ENCODE measurements at places on chromosomes 12 and 14.

- no peak for DNase-seq
Measured at GRCh38 chr12:53056296-53056695, 6.4 kb downstream of the TNS2 start.

DNA sequence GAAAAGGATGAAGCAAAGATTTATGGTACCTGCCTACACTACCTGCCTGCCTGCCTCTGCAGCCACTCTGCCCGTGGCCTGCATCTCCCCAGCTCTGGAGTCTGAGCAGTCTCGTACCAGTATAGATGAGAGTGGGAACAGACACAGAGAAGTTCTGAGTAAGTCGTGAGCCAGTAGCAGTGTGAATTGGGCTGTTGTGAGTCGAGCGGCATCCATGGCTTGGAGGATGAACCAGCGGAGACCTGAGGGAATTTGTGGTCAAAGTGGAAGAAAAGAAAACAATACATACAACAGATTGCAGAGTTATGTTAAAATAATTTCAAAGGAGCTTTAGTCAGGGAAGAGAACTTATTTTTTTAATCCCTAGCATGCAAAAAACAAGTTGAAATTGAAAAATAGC lies 25.3 kb downstream of the C2CD5 start:
- no peak for DNase-seq

- no peak for DNase-seq
Measured at GRCh38 chr12:77925536-77926108, 94.9 kb downstream of the NAV3 start.

DNA sequence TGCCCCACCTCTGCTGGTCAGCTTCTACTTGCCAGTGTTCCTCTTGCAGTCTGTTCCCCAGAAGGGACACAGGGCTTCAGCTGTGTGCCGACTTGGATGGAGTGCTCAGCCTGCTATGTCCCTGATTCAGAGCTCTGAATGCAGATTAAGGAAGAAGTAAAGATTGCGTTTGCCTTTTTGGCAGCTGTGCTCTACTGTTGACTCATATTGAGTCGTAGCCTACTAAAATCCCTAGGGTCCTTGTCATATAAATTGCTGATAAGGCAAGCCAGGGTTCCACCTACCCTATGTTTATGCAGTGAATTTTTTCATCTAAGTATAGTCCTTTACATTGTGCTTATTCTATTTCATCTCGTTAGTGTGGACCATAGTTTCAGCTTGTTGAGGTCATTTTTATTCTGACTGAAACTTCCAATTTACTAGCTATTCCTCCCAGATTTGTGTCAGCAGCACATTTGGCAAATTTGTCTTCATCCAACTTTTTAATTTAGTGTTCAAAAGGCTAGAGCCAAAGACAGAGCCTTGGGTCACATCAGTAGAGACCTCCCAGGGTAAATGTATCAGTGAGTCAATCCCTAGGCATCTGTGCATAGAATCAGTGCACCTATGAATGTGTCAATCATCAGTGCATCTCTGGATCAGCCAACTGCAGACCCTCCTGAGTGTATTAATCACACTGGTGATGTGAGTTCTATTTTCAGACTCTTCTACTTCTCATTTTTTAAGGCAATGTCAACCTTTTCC lies 31.9 kb downstream of the CACNA1C start:
- no peak for DNase-seq

- no peak for DNase-seq
Measured at GRCh38 chr12:21538061-21538653, 12.1 kb downstream of the SPX start.

- no peak for DNase-seq
Measured at GRCh38 chr12:69519871-69520270, 49.7 kb downstream of the FRS2 start.

- DNase-seq: no peak
Measured at GRCh38 chr14:24092110-24092504, 2.0 kb upstream of the PCK2 start.

DNA sequence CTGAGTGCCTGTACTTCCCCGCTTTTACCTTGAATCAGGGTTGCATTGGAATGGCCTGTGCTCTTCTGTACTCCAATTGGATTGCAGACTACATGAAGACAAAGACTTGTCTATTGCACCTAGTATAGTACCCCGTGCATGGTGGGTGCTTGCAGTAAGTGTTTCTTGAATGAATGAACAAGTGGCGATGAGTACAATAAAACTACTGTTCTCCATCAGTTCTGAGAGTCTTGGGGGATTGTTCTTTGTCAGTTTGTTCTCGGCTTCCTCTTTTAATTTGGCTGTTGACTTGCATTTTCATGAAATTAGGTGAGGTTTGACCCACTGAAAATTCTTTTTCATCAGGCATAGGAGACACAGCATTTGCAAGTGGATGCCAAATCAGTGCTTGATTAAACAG lies 34.1 kb downstream of the ERH start:
- DNase-seq: no peak

DNA sequence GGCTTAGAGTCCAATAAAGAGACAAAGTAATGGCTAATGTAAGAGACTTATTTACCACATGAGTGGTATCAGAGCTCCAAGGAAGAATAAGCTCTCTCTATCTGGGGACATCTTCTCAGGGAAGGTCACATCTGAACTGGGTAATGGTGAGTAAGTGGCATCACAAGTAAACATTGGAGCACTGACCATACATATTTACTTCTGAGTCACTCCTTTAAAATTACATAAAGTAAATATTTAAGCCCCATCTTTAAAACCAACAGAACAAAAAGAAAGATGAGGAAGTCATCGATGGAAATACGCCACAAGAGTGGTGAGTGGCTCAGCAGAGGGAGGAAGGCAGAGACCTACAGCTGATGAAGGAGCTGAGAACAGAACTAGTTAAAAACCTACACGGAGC lies 159.9 kb downstream of the DUSP6 start:
- DNase-seq: no peak

- no peak for DNase-seq
Measured at GRCh38 chr12:100381379-100381778, 24.5 kb downstream of the SLC17A8 start.

DNA sequence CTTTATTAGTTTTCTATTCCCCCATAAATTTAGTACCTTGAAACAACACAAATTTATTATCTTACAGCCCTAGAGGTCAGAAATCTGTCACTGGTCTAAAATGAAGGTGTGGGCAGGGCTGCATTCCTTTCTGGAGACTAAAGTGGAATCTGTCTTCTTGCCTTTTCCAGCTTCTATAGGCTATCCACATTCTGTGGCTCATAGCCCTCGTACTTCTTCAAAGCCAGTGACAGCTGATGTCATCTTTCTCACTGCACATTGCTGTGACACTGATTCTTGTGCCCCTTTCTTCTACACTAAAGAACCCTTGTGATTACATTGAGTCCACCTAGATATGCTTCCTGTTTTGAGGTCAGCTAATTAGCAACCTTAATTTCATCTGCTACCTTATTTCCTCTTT lies 23.2 kb upstream of the DCN start:
- DNase-seq: no peak

DNA sequence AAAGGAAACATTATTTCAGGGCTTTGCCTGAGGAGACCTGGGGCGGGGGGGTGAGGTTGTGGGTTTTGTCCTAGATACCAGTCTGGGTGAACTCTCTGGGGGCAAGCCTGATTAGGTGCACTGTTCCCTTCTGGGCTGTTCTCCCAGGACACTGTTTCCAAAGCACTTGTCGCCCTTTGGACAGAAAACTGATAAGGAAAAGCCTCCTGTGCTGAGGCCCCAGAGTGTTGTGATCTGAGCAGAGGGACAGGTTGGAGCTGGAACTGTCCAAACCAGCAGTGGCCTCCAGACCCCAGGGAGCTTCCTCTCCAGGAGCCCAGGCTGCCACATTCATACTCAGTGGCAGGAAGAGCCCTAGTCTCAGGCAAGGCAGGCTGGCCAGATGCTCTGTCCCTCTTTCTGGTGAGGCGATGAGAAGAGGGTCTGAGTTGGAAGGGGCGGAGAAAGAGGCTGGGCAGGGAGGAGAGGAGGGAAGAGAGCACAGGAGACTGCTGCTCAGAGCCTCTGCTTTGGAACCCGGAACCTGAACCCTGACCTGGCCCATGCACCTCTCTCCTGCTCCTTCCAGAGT lies 1.9 kb downstream of the GALNT16 start:
- DNase-seq: no peak

GRCh38 chr12:88580051-88580871 lies at the start of gene KITLG:
Gene KITLG (minus strand): TSS chr12:88580471. CDS start chr12:88580278, 193 bp downstream.
- no peak for DNase-seq

DNA sequence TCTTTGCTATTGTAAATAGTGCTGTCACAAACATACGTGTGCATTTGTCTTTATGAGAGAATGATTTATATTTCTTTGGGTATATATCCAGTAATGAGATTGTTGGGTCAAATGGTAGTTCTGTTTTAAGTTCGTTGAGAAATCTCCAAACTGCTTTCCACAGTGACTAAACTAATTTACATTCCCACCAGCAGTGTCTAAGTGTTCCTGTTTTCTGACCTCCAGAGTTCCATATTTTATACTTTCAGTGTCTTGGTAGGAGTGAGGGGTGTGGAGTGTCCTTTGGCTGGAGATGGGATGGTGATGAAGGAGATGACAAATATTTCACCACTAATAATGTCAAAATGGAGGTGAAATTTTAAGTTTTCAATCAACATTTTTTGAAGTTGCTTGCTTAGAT lies 86.4 kb downstream of the DACT1 start:
- DNase-seq: no peak

DNA sequence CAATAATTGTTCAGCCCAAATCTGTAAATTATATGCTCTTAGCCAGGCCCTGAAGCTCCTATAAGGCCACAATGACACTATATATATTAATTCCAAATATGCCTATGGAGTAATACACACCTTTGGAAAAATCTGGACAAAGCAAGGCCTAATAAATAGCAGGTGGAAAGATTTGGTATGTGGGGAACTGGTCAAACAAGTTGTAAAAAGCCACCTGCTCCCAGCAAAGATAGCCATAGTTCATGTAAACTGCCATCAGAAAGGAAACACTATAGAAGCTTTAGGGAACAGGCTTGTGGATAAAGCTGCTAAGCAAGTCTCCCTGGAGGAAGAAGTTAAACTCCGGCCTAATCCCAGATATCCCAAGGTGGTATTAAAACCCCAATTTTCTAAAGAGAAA lies 29.7 kb downstream of the PRMT8 start:
- no peak for DNase-seq

GRCh38 chr14:101972126-101972866 lies 7.9 kb downstream of the DYNC1H1 start:
- DNase-seq: no peak

DNA sequence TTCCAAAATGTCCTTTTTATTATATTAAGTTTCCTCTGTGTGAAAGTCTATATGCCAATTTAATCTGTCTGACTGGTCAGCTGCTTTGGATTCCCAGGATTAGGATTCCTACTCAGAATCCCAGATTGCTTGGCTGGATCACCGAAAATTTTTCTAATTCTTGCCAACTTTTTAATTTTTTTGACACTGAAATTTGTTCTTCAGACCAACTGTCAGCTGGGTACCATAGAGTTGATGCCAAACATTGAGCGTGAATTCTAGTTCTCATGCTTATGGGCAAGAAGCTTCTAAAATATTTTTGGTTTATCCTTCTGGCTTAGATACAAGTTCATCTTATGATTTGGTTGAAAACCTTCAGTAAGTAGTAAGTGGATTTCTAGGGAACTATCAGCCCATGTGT lies 1611.4 kb upstream of the FLRT2 start:
- DNase-seq: no peak

GRCh38 chr12:28908646-28909045 lies 240.4 kb upstream of the FAR2 start:
- DNase-seq: no peak

DNA sequence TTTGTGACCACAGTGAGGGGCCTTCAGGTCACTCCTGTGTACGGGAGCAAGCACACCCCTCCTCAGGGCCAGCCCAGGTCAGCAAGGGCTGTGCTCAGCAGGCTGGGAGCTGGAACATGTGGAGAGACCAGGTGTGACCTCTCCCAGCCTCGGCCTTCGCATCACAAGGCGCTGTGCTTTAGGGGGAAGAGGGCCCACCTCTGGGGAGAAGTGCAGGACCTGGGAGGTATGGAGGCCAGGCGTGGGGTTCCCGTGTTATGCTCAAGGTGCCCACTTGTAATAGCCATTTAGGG lies 194.6 kb upstream of the PRMT8 start:
- no peak for DNase-seq

GRCh38 chr14:68140076-68140741 lies 320.6 kb downstream of the RAD51B start:
- no peak for DNase-seq

GRCh38 chr12:9043766-9044165 lies 54.4 kb downstream of the KLRG1 start:
- DNase-seq: no peak

GRCh38 chr14:61187196-61187905 lies 93.8 kb downstream of the TMEM30B start:
- DNase-seq: no peak

GRCh38 chr12:32482226-32482625 lies 82.9 kb downstream of the FGD4 start:
- DNase-seq: no peak

DNA sequence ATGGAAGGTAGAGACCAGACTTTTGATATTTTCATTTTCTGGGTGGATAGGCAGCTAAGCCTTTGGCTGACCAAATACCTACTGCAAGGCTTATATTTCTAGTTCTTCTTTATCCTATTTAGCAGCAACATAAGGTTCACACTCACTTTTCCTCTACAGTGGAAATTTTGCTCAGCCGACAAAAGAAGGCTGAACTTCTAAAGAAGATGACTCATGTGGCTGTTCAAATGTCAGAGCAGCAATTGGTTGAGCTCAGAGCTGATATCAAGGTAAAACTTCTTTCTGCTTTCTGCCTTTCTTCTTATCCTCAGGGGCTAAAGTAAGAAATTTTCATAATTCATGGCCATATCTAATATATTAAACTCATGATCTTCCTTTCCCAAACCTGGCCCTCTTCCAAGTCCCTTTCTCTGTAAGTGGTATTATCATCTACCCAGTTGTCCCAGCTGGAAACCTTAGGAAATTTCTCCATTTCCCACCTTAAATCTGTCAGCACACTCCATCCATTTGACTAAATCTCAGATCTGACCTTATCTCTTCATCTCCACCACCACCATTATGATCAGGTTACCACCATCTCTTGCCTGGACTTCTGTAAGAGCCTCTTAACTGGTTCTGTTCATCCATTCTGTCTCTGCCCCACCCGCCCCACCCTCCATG lies 19.8 kb upstream of the KCNH3 start:
- DNase-seq: no peak

DNA sequence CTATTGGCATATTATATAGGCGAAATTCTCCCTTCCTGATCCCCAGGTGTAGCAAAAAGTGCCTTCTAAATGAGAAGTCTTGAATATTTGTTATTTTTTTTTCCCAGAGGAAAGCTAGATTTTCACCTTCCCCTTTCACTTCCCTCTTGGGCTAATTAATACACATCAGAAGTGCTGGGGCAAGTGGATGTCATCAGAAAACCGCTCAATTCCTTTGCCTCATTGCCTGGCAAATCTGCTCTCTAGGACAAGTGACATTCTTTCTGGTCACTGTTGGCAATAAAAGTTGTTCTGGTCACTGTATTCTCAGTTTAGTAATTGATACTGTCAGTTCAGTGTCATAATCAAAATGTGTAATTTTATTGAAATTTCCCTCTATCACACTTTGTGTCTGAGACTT lies 174.5 kb downstream of the ETNK1 start:
- no peak for DNase-seq

GRCh38 chr14:96876747-96877146 lies 79.6 kb downstream of the VRK1 start:
- no peak for DNase-seq

All from stimulated activated CD4-positive, alpha-beta T cell treated with anti-CD3 and anti-CD28 coated beads, TNF-alpha, amount 100 ng/mL, for 4 hours (primary cell).